ENCODE measurements at places on chromosomes 13 and 19.

- DNase-seq = no peak
Observed at GRCh38 chr19:6276447-6276846, 3.3 kb downstream of the MLLT1 start.

DNA sequence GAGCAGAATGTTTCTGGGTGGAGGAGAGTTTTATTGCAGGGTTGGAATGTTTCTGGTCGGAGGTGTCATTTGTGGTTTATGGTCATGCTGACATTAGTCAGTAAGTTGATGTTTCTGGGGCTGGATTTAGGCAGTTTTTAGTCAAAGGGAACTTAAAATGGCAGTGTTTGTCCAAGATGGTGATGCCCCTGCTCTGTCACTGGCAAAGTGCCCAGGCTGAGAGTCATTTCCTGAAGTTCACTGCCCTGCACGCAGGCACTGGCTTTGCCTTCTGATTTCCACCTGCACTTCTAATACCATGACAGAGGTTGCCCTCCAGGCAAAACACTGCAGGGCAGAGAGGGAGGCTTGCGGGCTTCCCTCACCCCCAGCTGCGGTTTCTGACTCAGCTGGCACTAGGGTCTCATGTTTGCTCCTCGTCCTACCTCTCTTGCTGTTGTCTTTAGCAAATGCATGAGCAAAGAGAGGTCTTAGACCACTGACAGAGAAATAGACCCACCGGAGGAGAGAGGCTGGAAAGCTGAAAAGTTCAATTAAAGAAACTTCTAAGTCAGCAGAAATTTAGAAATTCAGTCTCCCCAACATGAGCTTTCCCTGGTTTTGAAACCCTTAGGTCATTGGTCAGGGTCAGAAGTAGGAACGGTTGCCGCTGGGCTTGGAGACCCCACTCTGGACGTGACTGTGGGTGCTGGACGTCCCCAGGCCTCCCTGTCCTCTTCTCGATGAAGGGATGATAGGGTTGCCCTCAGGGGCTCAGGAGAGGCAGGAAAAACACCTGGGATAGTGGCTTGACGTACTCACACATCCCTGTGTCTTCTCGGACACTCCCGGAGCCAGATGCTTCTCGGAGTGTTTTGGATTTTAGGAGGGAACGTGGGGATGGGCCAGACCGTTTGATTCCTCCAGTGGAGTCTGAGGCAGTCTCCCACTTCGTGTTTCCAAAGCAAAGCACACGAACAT lies 26.3 kb downstream of the TMEM255B start:
- no peak for DNase-seq

- DNase-seq = no peak
Observed at GRCh38 chr13:30110301-30111070, 196.9 kb downstream of the KATNAL1 start.

DNA sequence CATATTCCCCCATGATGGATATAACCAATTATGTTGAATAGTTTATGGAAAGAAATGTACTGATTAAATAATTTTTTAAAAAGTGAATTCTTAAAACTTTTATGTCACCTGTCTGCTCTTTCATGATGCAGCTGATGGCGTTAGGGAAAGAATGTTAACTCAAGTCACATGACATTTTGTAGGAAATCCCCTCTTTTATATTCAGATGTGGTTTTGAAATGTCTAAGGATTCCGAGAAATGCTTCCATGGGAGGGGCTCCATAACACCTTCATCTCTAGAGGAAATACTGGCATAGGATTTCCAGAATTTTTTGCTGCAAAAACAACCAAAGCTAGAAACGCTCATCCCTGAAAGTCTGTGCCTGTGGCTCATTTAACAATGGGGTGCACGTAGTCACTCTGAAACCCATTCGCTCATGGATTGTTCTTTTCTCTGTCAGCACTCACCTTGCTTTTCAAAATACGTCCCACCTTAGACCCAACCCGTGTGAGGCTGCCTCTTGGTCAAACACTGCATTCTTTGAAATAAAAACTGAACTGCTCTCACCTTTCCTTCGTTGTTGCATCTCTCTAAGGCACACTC lies 288.9 kb downstream of the SHISA2 start:
- DNase-seq = no peak

DNA sequence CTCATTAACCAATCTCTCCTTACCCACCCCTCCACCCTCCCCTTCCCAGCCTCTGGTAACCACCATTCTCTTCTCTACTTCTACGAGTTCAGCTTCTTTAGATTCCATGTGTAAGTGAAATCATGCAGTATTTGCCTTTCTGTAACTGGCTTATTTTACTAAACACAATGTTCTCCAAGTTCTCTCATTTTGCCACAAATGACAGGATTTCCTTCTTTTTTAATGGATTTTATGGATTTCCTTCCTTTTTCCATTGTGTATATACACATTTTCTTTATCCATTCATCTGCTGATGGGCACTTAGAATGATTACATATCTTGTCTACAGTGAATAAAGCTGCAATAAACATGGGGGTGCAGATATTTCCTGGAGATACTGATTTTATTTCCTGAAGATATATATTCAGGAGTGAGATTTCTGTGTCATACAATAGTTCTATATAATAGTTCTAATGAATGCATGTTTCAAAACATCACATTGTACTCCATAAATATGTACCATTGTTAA lies 20.2 kb downstream of the KCTD12 start:
- DNase-seq = no peak

GRCh38 chr13:79297128-79297527 lies 108.9 kb downstream of the RBM26 start:
- DNase-seq = no peak

- no peak for DNase-seq
Observed at GRCh38 chr13:112955271-112955937, 13.6 kb upstream of the MCF2L start.

GRCh38 chr13:112207129-112207528 lies 140.2 kb downstream of the SOX1 start:
- no peak for DNase-seq

DNA sequence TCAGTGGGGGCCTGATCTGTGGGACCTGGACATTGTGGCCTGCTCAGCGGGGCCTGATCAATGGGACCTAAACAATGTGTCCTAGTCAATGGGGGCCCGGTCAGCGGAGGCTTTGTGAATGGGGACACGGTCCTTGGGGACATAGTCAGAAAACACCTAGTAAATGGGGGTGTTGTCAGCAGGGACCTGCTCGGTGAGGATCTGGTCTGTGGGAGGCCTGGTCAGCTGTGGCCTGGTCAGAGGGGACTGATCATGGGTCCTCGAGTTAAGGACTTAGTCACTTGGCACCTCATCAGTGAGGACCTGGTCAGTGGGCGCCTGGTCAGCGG lies 44.5 kb upstream of the TPM4 start:
- no peak for DNase-seq

DNA sequence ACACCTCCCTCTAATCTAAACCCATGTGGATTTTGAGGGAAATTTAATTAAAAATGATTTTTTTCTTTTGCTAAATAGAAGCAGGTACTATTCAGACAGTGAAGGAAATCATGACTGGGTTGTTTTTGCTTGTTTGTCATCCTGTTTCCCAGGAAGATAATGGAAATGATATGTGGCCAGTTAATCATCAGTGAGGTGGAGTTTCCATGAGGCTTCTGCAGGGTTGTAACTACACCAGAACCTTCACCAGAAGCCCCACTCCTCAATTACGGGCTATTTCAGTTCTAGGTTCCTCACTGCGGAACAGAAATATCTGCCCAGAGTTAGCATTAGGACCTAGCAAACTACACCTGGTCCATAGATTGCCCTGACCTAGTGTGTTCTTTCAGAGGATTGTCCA lies 394.0 kb downstream of the DLEU7 start:
- DNase-seq = no peak

DNA sequence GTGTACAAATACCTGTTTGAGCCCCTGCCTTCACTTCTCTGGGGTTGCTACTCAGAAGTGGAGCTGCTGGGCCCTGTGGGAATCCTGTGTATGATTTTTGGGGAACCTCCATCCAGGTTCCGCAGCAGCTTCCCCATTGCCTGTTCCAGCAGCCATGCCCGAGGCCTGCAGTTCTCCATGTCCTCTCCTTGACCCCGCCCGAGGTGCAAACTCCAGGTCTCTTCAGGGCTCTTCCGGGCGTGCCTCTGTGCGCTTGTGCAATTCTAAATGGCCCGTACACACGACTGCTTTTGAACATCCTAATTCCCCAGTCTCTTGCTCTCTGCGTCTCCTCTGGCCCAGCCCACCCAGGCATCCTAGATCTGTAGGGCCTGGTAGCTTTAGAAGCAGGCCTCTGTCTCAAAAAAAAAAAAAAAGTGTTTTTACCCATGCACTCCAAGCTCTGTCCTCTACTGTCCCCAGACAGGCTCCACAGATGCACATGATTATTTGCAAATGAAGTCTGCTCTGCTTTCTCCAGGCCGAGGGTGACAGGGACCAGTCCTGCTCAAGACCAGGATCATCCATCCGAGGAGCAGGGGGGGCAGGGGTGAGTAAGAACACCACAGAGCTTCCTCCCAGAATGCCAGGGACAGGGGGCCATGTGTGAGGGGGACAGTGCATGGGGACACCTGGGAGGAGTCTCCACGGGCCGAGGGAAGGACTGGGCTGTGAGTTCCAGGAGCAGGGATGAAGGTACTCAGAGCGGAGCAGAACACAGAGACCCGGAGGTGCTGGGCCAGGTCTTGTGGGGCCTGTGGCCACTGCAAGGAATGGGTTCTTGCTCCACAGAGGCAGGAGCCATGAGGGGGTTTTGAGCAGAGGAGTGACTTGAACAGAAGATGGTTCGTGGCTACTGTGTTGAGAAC lies 51.7 kb downstream of the SLC7A9 start:
- DNase-seq = peak; percentile 62

DNA sequence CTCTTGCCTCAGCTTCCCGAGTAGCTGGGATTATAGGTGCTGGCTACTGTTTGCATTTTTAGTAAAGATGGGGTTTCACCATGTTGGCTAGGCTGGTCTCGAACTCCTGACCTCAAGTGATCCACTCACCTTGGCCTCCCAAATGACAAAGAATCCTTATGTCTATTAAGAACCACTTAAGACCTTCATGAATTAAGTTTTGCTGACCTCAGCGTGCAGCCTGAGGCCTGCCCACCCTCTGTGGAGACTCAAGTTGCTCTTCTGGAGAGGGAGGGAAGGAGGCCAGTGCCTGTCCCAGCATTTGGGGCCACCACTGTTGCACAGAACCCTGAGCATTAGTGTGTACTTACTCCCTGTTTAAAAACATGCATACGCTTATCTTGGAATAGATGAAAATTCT lies 313.3 kb downstream of the FGF9 start:
- no peak for DNase-seq

DNA sequence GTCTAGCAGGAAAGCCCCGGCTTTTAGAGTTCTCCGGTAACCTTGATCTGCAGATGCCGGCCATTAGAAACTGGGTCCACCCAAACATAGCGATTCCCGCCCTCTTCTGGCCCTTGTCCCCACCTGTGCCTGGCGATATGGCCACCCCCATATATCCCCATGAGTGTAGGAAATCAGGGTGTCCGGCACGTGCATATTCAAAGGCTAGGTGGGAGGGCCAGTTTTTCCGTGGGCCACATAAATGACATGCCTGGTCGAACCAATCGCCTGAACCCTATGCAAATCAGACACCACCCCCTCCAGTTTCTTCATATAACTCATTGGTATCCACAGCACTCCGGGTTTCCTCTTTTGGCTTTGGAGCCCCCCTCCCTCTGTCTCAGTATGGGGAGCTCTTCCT lies 37.4 kb downstream of the ERICH4 start:
- no peak for DNase-seq

- DNase-seq = no peak
Observed at GRCh38 chr19:29812080-29812880, 489 bp downstream of the CCNE1 start.

DNA sequence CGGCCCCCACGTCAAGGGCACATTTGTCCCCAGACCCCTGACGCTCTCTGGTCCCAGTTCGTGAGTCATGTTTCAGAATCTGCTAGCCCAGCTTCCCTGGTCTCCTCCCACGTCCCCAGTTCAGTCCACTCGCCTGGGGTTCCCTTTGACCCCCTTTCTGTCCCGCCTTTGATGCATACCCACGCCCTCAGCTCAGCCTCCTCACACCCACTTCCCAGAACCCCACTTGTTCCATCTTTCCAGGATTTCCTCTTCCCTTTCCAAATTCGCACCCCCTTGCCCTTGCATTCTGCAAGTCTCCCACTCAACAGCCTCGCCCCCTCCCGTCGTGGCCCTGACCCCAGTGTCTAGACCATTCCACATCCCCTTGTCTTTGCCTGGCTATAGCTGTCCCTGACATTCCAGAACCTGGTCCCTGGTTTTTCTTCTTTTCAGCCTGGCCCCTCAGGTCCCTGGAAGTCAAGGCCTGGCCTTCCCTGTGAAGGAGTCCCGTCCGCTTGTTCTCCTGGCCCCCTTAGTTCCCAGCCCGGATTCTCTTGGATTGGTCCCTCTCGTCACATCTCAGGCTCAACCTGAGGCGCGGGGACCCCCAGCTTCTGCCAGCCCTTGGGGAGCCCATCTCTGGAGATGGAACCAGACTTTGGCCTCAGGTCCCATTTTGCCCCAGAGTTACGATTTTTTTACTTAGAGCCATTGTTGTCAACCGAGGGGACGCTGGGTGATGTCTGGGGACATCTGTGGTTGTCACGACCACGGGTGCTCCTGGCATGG lies 1.3 kb downstream of the NCLN start:
- no peak for DNase-seq

DNA sequence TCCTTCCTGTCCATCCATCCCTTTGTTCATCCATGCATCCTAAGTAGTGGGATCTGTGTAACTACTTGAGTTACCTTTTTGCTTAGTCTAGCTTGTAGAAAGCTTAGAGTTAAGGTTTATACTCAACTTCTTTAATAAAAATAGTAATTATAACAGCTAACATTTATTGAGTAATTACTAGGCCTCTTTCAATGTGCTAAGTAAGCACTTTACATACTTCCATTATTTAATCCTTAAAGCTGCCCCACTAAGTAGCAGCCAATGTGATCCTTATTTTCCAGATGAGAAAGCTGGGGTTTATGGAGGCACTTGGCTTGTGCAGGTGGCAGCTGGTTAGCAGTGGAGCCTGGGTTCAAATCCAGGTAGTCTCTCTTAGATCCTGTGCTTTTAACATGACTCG lies 182.9 kb downstream of the FGF9 start:
- no peak for DNase-seq

DNA sequence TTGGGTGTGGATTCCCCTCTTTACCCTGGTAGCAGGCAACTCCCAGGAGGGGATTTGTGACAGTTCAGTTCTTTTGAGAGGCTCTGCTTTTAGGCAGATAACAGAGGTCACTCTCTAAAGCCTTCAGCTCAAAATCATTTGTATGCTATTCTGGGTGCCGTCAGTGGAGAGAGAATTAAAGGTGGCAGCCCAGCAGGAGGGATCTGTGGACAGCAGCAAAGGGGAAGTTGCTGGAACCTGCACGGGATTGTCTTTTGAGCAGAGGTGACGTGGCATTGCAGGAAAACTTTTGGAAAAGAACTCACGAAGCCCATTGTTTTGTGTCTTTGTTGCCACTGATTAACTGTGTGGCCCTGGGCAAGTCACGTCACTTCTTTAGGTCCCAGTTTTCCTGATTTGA lies 62.4 kb upstream of the C1QTNF9 start:
- DNase-seq = no peak

Measured in NCI-H187 (cell line).